Immature natural killer cell (primary cell): ENCODE measurements at places on chromosomes 5 and 9. TPM values are rescaled to one million over a fixed set of nuclear protein-coding genes. Genes with fewer than 3 reads are reported as not detected.

Gene MAPK9
- 23.9 TPM for polyA plus RNA-seq

DNA sequence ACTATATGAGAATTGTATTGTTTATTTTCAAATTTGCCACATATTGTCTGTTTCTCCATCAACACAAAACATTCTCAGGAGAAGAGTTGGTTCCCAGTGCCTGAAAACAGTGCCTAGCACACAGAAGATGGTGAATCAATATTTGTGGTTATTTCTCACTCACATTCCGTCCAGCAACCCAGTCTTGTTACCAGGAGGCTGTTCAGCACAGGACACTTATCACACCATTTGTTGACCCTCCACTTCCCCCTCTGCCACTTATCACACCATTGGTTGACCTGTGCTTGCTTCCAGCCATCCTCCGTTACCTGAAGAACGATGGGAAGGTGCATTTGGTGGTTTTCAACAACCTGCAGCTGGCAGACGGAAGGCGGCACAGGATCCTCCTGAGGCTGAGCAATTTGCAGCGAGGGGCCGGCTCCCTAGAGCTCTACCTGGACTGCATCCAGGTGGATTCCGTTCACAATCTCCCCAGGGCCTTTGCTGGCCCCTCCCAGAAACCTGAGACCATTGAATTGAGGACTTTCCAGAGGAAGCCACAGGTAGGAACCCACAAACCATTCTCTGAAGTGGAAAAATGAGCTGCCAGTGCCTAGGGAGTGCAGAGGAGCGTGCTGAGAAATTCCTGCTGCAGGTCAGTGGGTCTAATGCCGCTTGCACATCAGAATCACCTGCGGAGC, 20.5 kb downstream of the THBS4 start:
- no peaks in the 10 kb centered on the region for H3K36me3 ChIP-seq
- H3K4me3 ChIP-seq: no peak overlapping the region
- no peaks in the 10 kb centered on the region for H3K4me1 ChIP-seq
- no peak overlapping the region for H3K27ac ChIP-seq
- DNase-seq: no peak
- H3K27me3 ChIP-seq: peaks cover 3% of the 10 kb centered on the region

Gene GABRA1
- polyA plus RNA-seq: not detected

GRCh38 chr5:156621719-156622118, 228.4 kb upstream of the PPP1R2B start:
- no peaks in the 10 kb centered on the region for H3K4me1 ChIP-seq
- no peak overlapping the region for H3K27ac ChIP-seq
- no peak for DNase-seq
- H3K36me3 ChIP-seq: no peaks in the 10 kb centered on the region
- H3K4me3 ChIP-seq: no peak overlapping the region

- no peaks in the 10 kb centered on the region for H3K36me3 ChIP-seq
- H3K27ac ChIP-seq: peak overlapping the region; percentile 96
- no peak overlapping the region for H3K4me3 ChIP-seq
- H3K27me3 ChIP-seq: peaks cover 16% of the 10 kb centered on the region
- DNase-seq: no peak
Measured at GRCh38 chr9:92960561-92961290, 13.4 kb downstream of the FGD3 start.
